ENCODE measurements at places on chromosomes 6 and 20.
A peak's percentile ranks its signal among the peaks of the same experiment; 100 is the strongest.

DNA sequence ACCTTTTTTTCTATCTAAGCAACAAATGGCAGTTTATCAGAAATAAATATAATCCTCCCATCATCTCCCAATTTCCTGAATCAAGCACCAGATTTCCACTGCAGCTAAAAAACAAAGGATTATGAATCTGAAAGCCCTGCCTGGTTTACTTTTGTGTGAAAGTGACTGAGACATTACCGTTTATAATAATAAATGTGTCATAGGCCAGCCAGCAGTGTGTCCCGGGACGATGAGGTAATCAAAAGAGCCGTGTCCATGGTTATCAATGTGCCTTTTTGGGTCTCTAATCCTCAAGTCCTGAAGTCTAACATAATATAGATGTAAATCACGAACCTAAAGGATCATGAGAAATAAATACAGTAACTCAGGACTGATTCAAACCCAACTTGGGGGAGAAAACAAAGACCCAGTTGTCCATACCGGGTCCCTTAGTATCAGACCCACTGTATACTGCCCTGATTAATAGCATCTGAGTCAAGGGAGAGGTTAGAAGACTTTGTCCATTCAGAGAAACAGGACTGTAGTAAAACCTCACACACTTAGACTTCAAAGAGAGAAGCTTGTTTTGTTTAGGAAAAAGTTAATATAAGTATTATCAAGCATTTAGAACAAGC lies 149.1 kb downstream of the SASH1 start:
- DNase-seq: no peak

- DNase-seq: no peak
These were observed 507.2 kb upstream of the CHD6 start for GRCh38 chr20:42125426-42125825.

DNA sequence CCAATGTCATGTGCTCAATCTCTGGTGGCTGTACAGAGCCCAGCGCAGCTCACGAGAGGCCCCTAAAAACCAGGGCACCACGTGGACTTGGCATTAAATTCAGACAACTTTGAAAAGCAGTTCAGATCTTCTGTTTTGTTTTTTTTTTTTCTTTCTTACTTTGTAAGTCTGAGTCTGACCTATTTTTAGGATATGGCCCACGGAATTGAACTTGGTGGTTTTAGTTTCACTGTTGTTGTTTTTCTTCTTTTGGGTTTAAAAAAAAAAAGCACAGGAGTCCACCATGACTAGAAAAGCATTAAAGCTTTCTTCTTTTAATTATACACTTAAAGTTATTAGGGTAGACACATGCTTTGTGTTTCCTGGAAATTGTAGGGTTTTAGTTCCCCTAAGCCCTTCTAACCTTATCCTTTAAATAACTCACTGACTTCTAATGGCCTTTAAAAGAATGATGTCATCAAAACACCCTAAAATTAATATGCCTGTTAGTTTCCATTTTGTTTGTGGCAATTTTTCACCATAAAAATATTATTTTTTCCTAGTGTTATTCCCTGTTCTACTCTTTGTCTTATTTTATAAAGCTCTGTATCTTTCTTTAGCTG lies 48.5 kb upstream of the CCN2 start:
- DNase-seq: no peak

DNA sequence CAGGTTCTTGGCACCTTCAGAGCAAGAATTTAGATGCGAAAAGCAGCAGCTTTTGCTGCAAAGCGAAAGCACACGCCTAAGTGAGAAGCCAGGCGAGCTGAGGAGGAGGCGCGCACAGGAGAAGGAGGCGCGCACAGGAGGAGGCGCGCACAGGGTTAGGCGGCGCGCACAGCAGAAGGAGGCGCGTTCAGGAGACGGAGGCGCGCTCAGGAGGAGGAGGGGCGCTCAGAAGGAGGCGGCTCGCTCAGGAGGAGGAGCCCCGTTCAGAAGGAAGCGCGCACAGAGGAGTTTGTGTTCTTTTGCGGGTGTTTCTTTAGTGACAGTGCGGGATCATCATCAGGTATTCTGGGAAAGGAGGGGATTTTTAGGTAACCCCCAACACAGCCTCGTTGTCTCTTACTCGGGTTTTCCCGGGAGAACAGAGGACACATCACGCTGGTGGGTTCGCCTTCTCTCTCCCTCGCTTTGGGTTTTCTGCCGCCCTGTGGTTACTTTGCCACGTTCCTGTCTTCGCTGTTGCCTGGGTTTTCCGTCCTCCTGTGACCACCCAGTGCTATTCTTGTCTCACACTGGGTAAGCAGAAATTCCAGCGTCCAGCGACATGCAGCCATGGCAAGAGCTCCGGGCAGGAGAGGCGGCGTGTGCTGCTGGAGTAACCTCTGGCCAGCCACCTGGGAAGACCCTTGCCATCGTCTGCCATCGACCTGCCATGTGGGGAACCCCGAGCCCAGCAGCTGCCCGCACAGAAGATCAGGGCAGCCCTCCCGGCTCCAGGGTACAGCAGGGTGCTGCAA lies 47.0 kb downstream of the WDR27 start:
- DNase-seq: peak; percentile 45

DNA sequence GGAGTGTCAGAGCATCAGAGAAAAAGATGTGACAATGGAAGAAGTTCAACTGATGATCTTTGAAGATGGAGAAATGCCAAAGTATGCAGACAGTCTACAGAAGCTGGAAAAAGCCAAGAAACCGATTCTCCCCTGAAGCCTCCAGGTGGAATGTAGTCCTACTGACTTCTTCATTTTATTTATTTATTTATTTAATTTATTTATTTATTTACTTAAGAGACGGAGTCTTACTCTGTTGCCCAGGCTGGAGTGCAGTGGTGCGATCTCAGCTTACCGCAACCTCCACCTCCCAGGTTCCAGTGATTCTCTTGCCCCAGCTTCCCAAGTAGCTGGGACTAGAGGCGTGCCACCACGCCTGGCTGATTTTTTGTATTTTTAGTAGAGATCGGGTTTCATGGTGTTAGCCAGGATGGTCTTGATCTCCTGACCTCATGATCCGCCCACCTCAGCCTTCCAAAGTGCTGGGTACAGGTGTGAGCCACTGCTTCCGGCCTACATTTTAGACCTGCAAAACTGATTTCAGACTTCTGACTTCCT lies 2.2 kb upstream of the RPF2 start:
- DNase-seq: no peak

DNA sequence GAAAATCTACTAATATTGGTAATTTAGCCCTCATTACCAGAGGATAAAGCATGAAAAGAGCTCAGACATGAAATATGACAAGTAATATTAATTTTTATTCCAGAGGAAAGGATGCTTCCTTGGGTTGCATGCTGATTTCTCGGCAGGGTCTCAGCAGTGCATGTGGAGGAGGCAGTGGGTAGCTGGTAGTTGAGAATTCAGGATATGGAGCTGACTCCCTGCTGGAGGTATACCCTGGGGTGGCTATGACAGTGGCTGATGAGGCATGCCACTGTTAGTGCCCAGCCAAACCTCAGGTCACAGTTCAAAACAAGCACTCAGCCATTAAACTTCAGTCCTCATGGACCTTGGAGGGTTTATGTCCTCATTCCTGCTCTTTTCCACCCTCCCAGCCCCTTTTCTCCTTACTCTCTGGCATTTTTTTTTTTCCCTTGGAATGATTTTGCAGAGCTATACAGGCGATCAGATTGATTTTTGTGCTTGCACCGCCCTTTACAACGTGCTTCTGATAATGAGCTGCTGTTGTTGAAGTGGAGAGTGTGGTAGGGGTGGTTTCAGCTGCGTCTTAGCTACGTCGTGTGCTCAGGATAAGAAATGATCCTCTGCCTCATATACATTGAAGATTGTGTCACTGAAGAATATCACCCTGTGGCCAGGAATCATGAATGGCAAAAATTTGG lies 761.9 kb upstream of the MMS22L start:
- no peak for DNase-seq

- DNase-seq: no peak
These were observed 202.1 kb downstream of the ANKRD60 start for GRCh38 chr20:58026361-58026760.

- DNase-seq: no peak
These were observed 43.3 kb downstream of the DUSP22 start for GRCh38 chr6:335572-335971.

DNA sequence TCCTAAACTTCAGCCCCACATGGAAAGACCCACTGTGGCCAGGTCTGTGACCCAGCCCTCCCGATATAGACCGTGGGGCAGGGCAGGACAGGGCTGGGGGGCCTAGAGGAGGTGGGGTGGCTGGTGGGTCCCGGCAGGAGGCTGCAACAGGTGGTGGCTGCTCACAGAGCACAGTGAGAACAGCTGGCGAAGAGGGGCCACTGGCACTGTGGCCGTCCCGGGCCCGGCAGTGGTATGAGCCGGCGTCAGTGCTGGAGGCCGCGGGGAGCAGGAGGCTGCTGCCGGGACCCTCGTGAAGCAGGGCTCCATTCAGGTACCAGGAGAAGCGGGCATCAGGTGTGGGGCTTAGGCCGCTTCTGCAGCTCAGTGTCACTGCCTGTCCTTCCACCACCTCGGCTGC lies 13.4 kb downstream of the SIGLEC1 start:
- DNase-seq: no peak

DNA sequence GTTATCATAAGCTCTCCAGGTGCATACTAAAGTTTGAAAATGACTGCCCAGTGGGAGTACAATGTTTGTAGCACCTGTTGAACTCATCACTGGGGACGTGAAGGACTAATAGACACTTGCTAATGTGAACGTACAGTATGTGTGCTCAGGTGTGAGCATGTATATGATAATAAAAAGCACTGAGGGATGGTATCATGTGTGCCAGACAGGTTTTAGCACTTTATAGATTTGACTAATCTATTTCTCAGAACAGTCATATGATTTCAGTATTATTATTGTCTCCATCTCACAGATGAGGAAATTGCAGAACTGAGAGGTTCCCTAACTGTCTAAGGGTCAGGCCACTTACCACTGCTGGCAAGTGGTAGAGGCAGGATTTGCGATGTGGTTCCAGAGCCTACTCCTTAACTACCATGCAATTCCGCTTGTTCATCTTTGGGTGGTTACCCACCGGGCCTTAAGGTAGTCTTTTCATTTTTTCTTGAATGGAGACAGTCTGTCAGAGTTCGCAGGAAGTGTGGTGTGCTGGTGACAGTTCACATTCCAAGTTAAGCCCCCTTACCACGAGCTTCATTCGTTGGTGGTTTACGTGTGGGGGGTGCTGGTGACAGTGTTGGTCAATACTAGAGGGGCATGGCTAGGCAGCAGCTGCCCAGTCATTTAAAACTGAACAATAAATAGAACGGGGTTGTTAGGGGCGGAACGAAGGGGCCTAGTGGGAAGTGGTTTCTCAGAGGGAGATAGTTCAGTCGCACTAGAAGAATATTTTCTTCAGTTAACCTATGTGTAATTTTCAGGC lies 46.8 kb downstream of the RREB1 start:
- no peak for DNase-seq

DNA sequence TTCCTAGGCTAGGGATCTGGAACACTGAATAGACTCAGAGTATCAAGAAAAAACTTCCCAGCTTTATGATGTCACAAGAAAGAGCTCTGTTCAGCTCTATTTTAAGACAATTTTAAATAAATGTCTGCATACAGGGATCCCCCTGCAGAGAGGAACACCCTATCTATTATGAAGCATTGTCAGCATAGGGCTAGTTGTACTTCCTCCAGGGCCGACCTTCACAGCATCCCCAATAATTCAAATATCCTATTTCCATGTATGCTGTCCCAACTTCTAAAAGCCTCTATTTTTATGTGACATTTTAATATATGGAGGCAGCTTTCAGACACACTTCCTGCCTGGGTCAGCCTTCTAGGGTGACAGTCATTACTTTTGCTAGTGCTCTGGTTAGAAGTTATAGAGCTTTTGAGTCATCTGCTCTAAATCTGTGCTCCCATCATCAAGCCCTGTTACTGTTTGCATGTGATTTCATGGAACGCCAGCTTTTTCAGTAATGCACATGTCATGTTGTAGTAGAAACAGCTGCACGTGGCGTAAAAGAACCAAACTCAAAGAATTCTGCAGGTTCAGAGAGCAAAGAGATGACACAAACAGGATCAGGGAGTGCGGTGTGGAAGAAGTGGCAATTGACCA lies 189.2 kb downstream of the ADGB start:
- DNase-seq: no peak

DNA sequence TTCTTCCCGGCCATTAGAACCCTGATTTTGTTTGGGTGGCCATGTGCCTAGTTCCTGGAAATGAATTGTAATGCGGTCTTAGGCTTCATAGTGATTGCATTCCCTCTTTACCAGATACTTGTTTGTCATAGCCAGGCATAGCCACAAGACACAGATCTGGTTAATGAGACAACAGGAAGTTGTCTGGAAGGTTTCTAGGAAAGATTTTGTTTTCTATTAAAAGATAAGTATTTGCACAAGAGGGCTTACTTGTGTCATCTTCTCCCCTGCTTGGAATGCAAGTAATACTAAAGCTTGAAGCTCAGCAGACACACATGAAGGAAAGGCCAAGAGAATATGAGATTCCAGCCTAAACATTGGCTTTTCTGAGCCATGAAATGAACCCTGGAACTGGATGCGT lies 12.9 kb downstream of the FARS2 start:
- DNase-seq: no peak

- DNase-seq: no peak
These were observed 104.9 kb upstream of the SLC22A23 start for GRCh38 chr6:3561725-3562124.

GRCh38 chr6:79909517-79909916 lies 37.8 kb downstream of the ELOVL4 start:
- no peak for DNase-seq

DNA sequence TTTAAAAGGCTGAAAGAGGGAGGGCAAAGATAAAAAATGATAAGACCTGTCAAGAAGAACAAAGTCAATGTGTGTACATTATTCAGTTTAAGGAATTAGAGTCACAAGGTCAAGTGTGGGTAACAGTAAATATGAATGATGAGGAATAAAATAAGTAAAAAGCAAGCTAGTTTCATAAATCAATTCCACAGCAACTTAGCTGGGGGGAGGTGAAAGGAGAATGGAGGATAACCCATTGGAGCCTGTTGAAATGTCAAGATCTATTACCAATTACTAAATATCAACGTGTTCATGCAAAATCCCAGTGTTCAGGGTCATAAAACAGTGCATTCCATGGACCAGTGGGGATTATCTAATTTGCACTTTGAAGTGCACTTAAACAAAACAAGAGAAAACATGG lies 242.9 kb downstream of the TBX18 start:
- DNase-seq: no peak

GRCh38 chr6:15036690-15037245 lies 209.1 kb upstream of the JARID2 start:
- no peak for DNase-seq

DNA sequence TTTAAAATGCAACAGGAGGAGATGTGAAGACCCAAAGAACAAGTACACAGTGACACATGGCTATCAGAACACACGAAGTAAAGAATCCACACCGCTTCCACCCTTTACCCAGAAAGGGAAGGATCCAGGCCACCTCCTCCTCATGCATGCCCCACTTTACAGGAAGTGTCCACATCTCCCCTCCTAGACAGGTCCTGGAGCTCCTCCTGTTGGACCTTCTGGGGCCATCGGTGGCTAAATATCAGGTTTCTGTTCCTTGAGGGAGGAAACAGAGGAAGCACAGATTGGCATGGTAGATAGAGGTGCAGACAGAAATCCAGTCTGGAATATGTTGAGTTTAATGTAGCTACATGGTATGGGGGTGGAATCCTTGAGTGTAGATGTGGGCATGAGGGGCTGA lies 10.9 kb downstream of the NINL start:
- DNase-seq: no peak

GRCh38 chr6:13474787-13475186 lies 12.6 kb downstream of the GFOD1 start:
- no peak for DNase-seq

All from stimulated activated CD8-positive, alpha-beta memory T cell treated with anti-CD3 and anti-CD28 coated beads, Interleukin-4, amount 100 ng/mL, for 4 hours (primary cell).